Camera-type eye (tissue), 1 donor: ENCODE measurements at places on chromosomes 5 and 9. TPM values are rescaled to one million over a fixed set of nuclear protein-coding genes. Genes with fewer than 3 reads are reported as not detected.

Gene SLC25A2
- not detected for total RNA-seq

Gene PCDHB10
- total RNA-seq, result 12.9 TPM

Gene LRRTM2
- total RNA-seq, result 124 TPM

Gene SH3TC2
- total RNA-seq, result 19.6 TPM

Gene PANK3
- 95.7 TPM for total RNA-seq

Gene SHOC1
- total RNA-seq, result not detected

Gene GGTA1
- total RNA-seq, result 3.5 TPM

Gene C9orf153
- total RNA-seq, result 1.2 TPM

Gene RNF130
- total RNA-seq, result 89.7 TPM

Gene EMB
- 17.9 TPM for total RNA-seq

Gene SPINK7
- total RNA-seq, result not detected

Gene CLIC3
- 1.1 TPM for total RNA-seq

Gene ST8SIA4
- 16.4 TPM for total RNA-seq

Gene PNPLA7
- 3.0 TPM for total RNA-seq

Gene PCDHB7
- total RNA-seq, result 7.9 TPM

Gene PCDHB5
- 8.4 TPM for total RNA-seq
